ENCODE measurements at places on chromosomes 4 and X.

DNA sequence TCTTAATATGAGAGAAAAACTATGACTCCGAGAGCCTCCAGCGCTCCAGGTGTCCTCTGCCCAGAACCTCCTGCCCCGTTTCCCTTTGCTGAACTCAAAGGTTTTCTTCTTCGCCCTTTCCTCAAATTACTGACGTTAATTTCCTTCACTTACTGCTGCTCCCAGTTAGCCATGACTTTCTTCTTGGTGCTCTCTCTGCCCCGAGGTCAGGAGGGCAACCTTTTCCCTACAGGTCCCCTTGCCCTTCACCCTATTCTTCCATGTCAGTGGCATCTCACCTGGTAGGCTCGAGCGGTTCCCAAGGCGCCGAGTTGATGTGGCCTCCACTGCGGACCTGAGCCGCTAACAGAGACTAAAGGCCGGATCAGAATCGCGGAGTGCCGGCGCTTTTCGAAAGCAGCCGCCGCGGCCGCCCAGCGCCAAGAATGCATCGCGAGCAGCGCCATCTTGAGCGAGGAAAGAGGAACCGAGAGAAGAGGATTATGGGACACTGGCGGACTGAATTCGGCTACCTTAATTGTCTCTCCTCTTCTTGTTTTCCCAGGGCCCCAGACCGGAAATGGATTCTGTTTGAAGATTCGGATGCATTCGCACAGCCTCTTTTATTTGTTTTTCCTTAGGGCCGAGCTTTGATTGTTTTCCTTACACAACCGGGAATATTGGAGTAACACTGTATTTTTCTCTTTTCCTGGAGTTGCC, at the start of gene ABCB7:
TSS of gene ABCB7 (minus strand) at position 457 of the 699 bp plus-strand sequence. CDS start at position 446, 11 bp downstream.
- peak; percentile 60 for DNase-seq

GRCh38 chr4:123676890-123677229, 280.3 kb downstream of the SPRY1 start:
- no peak for DNase-seq

GRCh38 chrX:56503941-56504673, 59.3 kb upstream of the UBQLN2 start:
- DNase-seq, result no peak

- DNase-seq, result no peak
Measured at GRCh38 chrX:105696870-105697269, 125.5 kb upstream of the NRK start.

GRCh38 chr4:1899149-1900086, 28.2 kb downstream of the NSD2 start:
- peak; percentile 91 for DNase-seq

- DNase-seq, result no peak
Measured at GRCh38 chr4:146333187-146333894, 119.0 kb downstream of the REELD1 start.

All from HEK293T (cell line).